Activated CD4-positive, CD25-positive, alpha-beta regulatory T cell treated with anti-CD3 and anti-CD28 coated beads, Interleukin-2, amount 50 U/mL, for 16 hours (primary cell): ENCODE measurements at places on chromosomes 7 and 10.

- DNase-seq: no peak
Observed at GRCh38 chr7:76425156-76425555, 406 bp downstream of the ZP3 start.

DNA sequence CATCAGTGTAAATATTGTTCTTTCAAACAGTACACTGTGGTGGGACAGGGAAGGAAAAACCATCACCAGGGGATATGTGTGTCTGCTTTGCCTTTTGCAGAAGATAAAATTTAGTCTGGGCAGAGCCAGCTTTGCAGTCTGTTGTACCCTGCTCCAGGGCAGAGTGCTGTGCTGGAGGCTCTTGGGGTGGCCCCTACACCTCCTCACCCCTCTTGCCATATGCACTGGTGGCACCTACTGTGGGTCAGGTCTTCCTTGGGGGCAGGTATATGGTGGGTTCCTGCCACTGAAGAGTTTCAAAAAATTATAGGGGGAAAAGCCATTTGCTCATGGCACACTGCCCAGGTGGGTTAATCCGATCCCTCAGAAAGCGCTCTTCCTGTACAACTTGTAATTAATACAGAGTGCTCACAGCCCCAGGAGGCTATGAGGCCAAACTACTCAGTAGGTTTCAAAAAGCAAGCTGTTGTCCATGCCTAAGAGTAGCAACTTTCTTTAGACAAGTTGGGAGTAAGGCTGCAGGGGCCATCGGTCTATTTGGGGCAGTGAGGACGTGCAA lies 112.7 kb upstream of the BMPER start:
- DNase-seq: no peak

GRCh38 chr10:101793526-101793925 lies 10.3 kb upstream of the NPM3 start:
- DNase-seq: no peak

- DNase-seq: no peak
Observed at GRCh38 chr10:22464966-22465629, 119.8 kb downstream of the SPAG6 start.

- DNase-seq: no peak
Observed at GRCh38 chr7:156061689-156062255, 249.5 kb upstream of the SHH start.

- no peak for DNase-seq
Observed at GRCh38 chr10:49183596-49184542, 4.3 kb downstream of the TMEM273 start.

GRCh38 chr10:97028126-97028831 lies 157.5 kb downstream of the SLIT1 start:
- DNase-seq: no peak

DNA sequence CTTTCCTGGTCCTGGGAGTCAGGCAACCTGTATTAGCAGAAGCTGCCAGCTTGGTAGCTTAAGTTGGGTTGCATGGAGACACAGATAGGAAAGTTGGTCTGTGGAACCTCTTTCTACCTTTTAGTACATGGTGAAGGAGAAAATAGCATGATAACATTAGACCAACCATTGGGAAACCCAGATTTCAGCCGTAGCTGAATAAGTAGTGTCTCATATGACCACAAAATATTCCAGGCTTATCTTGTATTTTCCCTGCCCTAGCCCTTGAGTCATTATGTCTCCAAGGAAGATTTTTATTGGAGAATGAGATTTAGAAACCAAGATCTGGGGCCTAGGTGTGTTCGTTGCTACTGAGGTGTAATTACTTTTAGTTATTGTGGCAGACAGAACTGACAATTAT lies 67.2 kb downstream of the CCSER2 start:
- no peak for DNase-seq

- DNase-seq: peak; percentile 14
Observed at GRCh38 chr10:12350167-12350872, 973 bp downstream of the CAMK1D start.

DNA sequence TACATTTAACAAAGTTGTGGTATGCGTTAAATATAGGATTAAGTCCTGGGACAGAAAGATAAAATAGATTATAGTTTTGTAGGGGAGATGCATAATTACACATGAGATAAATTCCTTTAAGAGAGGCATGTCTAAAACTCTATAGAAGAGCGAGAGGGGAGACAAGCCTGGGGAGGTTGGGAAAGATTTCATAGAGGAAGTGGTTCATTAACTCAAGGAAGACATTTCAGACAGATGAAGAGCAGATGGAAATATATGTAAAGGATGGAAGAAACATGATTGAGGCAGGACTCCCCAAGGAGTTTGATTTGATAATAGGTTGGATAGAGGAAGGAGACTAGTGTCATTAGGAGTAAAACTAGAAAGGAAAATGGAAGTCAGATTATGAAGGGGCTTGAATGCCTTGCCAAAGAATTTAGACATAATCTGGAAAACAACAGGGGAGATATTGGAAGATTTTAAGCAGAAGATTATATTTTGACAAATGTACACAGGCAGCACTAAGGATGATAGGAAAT lies 96.1 kb downstream of the PHTF2 start:
- DNase-seq: no peak

DNA sequence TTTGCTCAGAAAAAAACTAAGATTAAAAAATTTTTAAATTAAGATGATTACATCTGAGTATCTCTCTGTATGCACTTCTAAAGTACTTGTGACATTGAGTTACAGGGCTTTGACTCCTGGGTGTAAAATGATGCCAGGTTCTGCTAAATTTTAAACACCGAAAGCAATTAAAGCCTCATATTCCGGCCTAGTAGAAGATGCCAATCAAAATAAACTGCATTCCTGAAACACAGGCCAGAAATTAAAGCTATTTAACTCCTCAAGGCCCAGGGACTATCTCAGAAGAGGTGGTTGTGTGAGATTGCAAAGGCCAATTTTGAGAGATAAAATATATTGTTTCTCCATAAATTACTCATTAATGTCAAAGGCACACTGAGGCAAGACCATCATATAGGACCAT lies 388.3 kb downstream of the KIF20B start:
- no peak for DNase-seq

DNA sequence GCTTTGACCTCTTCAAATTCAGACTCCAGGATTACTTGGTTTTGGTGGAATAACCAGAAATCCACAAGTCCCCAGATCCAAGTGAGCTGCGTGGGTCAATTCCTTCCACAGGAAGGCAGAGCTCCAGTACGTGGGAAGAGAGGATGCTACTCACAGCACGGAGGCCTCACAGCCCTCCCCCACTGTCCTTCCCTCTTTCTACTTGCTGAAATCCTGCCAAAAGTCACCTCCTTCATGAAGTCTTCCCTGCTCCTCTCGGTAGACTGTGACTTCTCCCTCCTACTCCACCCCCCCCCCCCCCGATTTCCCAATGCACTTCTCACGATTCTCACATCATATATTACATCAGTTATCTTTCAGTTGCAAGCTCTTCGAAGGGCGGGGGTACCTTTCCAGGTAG lies 12.3 kb downstream of the CAMK2G start:
- DNase-seq: no peak

GRCh38 chr7:73986158-73986631 lies 41.8 kb upstream of the ELN start:
- no peak for DNase-seq

- peak; percentile 93 for DNase-seq
Observed at GRCh38 chr7:876077-876971, at the start of gene GET4. TSS of gene GET4 (plus strand) at chr7:876554. CDS start at chr7:876646, 92 bp downstream.

- no peak for DNase-seq
Observed at GRCh38 chr10:8721650-8722049, 667.2 kb downstream of the GATA3 start.

- DNase-seq: no peak
Observed at GRCh38 chr7:156139633-156140032, 327.4 kb upstream of the SHH start.

DNA sequence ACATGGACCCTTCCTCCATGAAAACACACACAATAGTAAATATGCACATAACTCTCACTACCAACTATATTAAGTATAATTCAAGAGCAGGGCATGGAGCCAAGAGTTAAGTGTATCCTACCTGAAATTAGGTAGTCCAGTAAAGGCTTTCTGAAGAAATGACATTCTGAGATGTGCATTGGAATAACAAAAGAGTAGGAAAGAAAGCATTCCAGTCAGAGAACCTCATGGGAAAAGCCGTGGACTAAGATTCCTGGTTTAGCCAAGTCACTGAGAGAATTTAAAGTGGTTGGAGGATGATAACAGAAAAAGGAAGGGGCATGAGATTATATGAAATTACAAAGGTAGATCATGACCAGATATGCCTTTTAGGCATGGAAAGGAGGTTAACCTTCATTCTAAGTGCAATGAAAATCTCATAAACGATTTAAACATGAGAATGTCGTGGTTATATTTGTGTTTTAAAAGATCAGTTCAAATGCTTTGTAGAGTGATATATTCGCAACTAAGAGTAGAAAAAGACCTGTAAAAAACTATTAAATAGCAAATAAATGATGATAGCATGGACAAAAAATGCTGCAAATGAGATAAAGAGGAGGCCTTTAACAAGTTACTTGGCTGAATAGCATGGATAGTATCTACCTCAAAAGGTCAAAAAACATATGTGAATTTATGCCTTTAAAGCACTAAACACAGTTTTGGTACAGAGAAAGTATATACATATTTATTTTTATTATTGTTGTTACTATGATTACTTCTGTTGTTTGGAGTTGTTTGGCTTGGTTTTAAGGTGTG lies 767.4 kb upstream of the GHITM start:
- no peak for DNase-seq

GRCh38 chr7:542713-543500 lies 23.3 kb upstream of the PDGFA start:
- no peak for DNase-seq

DNA sequence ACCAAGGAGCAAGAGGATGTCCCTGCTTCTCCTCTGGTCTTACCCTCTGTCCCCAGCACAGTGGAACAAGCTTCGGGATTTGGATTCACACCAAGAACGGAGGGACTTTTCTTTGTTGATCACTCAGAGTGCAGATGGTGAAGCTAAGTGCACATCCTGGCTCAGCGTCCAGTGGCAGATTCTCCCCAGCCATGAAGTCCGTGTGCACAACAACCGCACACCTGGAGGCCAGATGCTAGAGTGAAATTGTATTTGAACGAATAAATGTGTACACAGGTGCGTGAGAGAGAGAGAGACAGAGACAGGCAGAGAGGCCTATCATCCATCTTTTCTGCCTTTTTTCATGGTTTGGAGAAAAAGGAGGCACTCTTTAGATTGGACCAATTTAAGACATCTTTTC lies 31.5 kb downstream of the ASB13 start:
- no peak for DNase-seq

DNA sequence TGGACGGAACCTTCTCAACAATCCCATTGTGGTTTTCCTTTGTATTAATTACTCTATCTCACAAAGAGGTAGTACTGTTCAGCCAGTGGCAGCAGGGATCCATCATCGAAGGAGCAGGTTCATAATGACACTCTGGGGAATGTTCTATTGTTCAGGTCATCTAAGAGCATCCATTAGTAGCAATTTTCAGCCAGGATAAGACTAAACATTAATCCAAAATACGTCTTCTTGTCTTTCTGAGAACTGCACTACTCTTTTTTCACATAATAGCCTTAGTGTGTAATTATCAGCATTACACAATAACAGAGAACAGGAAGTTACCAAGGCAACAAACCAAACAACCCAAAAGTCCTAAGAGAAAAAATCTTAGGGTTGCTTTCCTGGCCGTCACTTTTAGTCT lies 259.5 kb upstream of the VWC2 start:
- DNase-seq: no peak
